Right cardiac atrium (tissue), 5 donors: ENCODE measurements at places on chromosomes 12 and 14. TPM values are rescaled to one million over a fixed set of nuclear protein-coding genes. Genes with fewer than 3 reads are reported as not detected.

Gene EXOC3L4
- polyA plus RNA-seq, result 1.4 TPM

Gene CCDC38
- polyA plus RNA-seq, result 0.05 TPM

Gene KRT83
- not detected for polyA plus RNA-seq

Gene CLEC4D
- polyA plus RNA-seq, result not detected

Gene C12orf50
- not detected for polyA plus RNA-seq

Gene CDH24
- 2.5 TPM for polyA plus RNA-seq

Gene LRRIQ1
- polyA plus RNA-seq, result 0.07 TPM

Gene ADAM21
- polyA plus RNA-seq, result 0.29 TPM

Gene OR4E2
- not detected for polyA plus RNA-seq

Gene SERPINA10
- not detected for polyA plus RNA-seq

Gene CD27
- polyA plus RNA-seq, result 0.27 TPM

Gene POU6F1
- polyA plus RNA-seq, result 4.6 TPM

Gene ZFYVE1
- 5.6 TPM for polyA plus RNA-seq

Gene IL22
- polyA plus RNA-seq, result not detected

Gene CLEC9A
- polyA plus RNA-seq, result not detected

Gene OR10P1
- polyA plus RNA-seq, result 1.6 TPM

Gene RNASE3
- 0.14 TPM for polyA plus RNA-seq

Gene WNT5B
- 1.7 TPM for polyA plus RNA-seq

Gene TMEM52B
- polyA plus RNA-seq, result 0.07 TPM

Gene SIX6
- not detected for polyA plus RNA-seq

Gene XPOT
- polyA plus RNA-seq, result 8.9 TPM

Gene CSRP2
- 24.0 TPM for polyA plus RNA-seq

Gene SLC22A17
- 47.2 TPM for polyA plus RNA-seq

Gene MEG3
- 32.9 TPM for polyA plus RNA-seq

Gene TSPAN11
- polyA plus RNA-seq, result 2.8 TPM

Gene SLC8A3
- polyA plus RNA-seq, result 0.07 TPM

Gene SPATA7
- polyA plus RNA-seq, result 4.9 TPM

Gene PROX2
- polyA plus RNA-seq, result not detected

Gene CTSG
- polyA plus RNA-seq, result not detected

Gene RNFT2
- 0.81 TPM for polyA plus RNA-seq

Gene TSPAN9
- polyA plus RNA-seq, result 121 TPM

Gene DTX1
- polyA plus RNA-seq, result 1.2 TPM

Gene SMIM41
- 0.61 TPM for polyA plus RNA-seq

Gene RNASE2
- polyA plus RNA-seq, result 3.8 TPM

Gene RAB35
- polyA plus RNA-seq, result 20.1 TPM

Gene KIF26A
- polyA plus RNA-seq, result 7.1 TPM

Gene TSPAN19
- 0.07 TPM for polyA plus RNA-seq
